AG09319 (cell line): ENCODE measurements at places on chromosomes 12 and 14.
A peak's percentile ranks its signal among the peaks of the same experiment; 100 is the strongest.

DNA sequence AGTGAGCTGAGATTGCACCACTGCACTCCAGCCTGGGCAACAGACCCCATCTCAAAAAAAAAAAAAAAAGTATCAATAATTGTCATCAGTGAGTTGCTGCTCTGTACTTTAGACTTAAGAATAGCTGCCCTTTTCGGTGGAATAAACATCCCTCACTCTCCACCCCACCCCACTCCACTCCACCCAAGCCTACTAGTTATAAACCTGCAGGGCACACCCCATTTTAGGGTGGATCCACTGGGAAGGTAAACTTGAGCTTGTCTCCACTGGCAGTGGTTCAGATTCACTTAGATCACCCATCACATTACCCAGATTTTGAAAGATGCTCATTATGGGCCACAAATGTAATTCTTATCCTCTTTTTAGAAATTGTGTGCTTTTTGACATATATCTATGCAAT, 106.4 kb downstream of the GPR135 start:
- no peak for DNase-seq

- peak; percentile 11 for DNase-seq
Observed at GRCh38 chr14:80637756-80638619, 303.6 kb downstream of the CEP128 start.

- DNase-seq, result no peak
Observed at GRCh38 chr12:24944601-24944975, 4.3 kb downstream of the BCAT1 start.

DNA sequence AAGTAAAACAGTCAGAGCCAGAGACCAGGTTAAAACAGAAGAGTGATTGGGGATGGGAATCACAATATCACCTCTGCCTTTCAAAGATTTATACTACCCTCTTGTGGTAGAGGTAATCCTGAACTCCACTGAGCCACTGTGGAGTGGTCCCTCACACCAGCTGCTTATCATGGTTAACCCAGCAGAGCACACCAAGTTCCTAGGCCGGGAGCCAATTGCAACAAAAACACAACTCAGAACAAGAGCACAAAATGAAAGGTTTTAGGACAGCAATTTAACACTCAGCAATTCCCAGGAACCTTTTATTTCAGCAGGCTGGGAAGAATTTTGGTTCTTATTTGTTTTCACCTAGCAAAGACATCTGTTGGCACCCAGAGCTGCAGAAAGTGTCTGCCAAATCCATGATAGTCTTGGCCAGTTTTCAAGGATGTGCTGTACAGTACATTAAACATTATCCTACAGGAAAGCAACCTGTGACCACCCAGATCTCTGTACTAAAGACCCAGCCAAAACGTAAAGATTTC, 220.5 kb upstream of the ATXN7L3B start:
- DNase-seq, result no peak

DNA sequence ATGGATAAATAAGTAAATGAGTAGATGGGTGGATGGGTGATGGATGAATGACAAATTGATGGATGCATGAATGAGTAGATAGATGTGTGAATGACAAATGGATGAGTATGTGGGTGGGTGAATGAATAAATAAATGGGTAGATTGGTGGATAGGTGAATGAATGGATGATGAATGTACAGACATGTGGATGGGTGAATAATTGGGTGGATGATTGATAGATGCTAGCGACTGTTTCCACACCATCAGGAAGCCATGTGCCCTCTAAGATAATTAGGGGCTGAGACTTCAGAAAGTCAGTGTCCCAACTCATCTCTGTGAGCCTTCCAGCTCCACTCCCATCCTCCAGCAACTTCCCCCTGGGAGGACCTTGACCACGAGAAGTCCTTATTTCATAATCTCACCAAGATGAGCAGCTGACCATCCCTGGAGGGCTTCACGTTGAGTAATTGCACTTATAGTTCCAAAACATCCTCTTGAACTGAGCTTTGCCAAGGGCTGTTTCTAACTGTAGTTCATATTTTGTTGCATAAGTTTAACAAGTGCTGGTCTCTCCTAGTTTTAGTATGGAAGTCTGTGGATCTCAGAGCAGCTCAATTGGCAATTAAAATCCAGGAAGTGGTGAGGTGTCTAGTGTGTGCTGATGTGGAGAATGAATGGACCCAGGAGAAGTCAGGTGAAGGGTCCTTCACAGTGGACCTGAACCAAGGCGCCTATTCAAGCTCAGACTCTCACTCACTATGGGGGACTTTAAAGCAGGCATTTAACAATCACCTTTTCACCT, 295.7 kb downstream of the ADGRD1 start:
- no peak for DNase-seq

DNA sequence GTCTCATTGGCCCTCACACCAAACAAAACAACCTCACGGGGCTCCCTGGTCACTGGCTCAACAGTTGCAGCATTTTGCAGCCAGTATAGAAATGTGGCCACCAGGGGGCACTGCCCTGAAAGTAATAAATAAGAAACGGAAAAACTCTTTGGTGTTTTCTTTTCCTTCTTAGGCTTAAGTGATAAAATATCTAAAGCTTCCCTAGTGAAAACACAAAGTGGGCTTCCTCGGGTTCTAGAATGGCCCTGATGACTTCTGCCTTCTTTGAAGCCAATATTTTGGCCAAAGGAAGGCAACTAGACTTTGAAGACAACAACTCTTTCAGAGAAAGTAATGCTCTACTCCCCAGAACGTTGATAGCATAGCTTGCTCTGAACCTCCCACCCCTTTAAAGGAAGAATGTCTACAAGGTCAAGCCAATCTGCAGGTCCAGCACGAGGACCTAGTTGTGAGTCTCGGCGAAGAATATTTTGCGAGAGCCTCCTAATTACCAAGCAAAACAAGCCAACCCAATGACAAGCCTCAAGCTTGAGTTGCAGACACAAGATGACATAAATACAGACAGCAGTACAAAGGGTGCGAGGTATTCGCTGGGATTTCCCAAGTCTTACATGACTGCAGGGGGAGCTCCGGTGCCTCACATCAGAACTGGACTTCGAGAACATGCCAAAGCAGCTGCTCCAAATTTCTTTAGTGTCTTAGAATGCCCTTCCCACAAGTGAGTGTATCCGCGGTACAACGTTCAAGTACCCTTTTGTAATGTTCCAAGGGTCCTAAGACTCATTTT, 2.6 kb downstream of the ITPK1 start:
- DNase-seq, result peak; percentile 61

GRCh38 chr12:79557690-79558315, 133.0 kb downstream of the PAWR start:
- peak; percentile 78 for DNase-seq

DNA sequence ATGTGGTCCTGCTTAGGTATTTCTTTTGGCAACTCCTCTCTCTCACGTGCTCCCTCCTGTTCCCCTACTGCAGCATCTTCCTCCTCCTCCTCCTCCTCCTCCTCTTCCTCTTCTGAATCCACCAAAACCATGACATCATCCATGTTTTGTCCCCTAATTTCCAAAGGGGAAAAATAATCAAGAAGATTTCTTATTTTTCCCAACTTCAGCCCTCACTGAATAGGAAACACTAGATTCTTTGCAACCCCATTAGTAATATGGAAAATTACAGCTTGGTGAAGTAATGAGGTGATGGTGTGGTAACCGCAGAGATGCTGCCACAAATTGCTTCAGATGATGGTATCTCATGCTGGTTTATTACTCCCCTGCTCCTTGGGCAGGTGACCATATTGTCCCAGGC, 7.5 kb upstream of the WSB2 start:
- no peak for DNase-seq

DNA sequence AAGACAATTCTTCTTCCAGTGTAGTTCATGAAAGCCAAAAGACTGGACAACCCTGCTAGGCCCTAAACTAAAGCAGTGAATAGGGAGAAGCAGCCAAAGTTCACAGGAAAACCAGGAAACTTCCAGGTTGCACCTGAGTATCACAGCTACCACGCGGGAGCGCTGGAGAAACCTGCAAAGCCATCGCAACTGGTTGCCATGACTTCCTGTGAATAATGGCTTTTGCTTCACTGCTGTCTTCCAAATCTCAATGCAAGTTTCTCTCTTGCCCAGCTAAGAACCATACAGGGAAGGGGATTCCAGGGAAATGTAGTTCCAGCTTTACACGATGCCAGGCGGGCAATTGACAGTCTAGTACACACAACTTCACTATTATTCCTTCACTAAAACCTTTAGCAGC, 114.1 kb downstream of the GXYLT1 start:
- DNase-seq, result no peak

- DNase-seq, result no peak
Observed at GRCh38 chr14:103451401-103451800, 66.2 kb downstream of the MARK3 start.

GRCh38 chr14:29682789-29683188, 244.9 kb downstream of the PRKD1 start:
- no peak for DNase-seq

- DNase-seq, result no peak
Observed at GRCh38 chr14:95935228-95935822, 58.7 kb downstream of the TUNAR start.

- DNase-seq, result peak; percentile 16
Observed at GRCh38 chr14:99838639-99839134, 45.5 kb downstream of the EML1 start.

DNA sequence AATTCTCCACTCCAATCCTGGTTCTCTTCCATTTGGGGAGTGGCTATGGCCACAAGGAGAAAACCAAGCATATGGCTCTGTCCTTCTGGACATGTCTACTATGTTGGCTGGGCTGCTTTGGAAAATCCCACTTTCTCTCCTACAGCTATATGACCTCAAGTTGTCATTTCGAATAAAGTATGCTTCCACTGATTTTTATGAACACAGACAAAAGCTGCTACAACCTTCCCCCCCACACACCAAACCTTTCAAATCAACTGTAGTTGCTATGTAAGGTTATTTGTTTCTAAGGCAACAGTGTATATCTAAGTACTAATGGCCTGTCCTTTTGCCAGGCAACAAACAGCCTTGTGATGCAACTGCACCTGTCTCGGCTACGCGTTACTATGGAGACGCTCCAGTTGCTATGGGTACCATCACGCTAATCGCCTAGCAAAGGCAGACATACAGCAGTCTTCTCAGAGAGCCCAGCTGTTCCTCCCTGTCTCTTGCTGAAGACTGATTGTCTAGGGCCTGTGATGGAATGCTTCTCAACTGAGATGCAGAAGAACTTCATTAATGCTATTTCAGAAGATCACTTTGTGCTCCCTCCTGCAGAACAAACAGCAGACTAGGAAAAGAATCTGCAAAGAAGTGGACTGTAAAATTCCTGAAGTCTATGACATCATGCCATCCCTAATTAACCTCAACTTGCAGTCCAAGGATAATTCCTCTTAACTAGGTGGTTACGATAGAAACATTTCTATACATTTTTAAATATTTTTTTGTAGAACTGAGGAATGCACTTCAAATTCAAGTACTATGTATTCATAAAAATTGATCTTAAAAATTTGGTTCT, 67.6 kb downstream of the FOXN3 start:
- DNase-seq, result no peak

DNA sequence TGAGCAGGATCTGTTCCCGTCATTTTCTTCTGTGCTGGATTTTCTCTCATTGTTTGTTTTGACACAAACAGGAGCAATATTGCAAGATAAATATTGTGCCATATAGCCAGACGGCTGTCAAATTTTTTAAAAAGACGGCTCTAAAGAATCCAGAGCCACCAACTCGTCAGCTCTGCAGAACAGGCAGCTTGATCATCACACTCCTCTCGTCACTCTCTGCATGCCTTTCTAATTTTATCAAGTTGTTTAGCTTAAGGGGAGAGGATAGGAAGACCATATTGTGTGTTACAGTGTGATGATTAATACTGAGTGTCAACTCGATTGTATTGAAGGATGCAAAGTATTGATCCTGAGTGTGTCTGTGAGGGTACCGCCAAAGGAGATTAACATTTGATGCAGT, 562.8 kb downstream of the GALC start:
- DNase-seq, result no peak

GRCh38 chr12:109822416-109822815, 10.8 kb downstream of the TRPV4 start:
- DNase-seq, result no peak

- DNase-seq, result no peak
Observed at GRCh38 chr12:28585146-28585545, 394.9 kb downstream of the CCDC91 start.

DNA sequence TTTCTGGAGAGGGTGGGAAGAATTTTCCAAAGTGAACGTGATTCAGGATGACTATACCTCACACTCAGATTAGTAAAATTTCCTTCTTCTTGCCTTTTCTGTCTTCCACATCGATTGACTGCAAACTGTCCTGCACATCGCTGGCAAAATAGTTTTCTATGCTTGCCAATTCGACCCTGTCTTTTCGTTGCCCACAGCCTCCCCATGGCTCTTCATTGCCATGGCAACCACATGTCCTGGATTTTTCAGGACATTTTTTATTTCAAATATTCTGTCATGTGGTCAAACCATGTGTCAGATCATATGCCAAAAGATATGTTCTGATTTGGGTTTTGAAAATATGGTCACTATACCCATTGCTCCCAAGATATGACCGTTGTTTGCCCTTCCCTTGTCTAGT, 46.9 kb upstream of the OTX2 start:
- no peak for DNase-seq

DNA sequence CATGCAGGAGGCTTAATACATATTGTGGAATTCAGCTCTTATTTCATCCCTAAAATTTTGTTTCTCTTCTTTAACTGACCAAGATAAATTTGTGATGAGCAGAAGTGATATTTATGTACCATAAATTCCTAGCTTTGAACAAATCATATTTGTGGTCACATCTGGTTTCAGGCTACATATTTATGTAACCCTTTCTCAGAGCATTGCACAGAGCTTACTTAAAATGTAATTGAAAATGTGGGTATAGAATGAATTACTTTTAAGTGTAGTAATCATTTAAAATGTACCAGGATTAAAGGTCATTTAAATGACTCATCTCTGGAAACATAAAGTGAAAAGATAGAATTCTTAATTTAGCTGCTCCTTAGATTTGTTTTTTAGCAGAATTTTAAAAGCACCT, 129.9 kb upstream of the FRMD6 start:
- DNase-seq, result no peak

DNA sequence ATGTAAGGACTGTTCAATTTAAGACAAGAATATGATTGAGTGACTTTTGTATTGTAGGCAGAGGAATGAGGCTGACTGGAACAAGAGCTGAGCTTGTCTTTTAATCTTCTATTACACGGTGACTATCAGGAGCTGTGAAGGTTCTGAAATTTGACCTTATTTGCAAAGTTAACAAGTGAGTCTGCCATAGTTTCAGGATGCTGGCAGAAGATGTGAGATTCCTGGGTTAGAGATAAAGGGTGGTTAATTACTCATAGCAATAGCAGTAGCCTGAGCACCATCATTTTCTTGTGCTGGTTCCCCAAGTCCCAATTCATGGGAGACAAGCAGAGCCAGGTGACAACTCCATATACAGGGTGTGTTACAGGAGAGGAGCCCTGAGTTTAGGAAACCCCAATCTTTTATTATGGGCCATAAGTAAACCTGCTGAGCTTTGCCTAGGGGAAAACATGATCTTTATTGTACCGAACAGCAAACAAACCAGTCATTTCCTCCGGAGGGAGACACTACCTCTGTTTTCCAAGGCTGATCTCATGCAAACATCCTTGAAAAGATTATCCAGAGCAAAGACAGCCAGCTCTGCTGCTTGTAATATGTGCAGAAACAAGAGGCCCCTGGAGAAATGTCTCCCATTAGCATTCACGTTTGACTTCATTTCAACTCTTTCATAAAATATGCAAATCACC, 51.7 kb upstream of the DDX11 start:
- no peak for DNase-seq

GRCh38 chr12:109393437-109394345, 46.0 kb downstream of the MYO1H start:
- peak; percentile 12 for DNase-seq

- no peak for DNase-seq
Observed at GRCh38 chr14:101738703-101739320, 22.7 kb upstream of the PPP2R5C start.

GRCh38 chr14:45181329-45181728, 45.6 kb downstream of the FANCM start:
- no peak for DNase-seq
